ENCODE measurements at places on chromosomes 1 and 21.

DNA sequence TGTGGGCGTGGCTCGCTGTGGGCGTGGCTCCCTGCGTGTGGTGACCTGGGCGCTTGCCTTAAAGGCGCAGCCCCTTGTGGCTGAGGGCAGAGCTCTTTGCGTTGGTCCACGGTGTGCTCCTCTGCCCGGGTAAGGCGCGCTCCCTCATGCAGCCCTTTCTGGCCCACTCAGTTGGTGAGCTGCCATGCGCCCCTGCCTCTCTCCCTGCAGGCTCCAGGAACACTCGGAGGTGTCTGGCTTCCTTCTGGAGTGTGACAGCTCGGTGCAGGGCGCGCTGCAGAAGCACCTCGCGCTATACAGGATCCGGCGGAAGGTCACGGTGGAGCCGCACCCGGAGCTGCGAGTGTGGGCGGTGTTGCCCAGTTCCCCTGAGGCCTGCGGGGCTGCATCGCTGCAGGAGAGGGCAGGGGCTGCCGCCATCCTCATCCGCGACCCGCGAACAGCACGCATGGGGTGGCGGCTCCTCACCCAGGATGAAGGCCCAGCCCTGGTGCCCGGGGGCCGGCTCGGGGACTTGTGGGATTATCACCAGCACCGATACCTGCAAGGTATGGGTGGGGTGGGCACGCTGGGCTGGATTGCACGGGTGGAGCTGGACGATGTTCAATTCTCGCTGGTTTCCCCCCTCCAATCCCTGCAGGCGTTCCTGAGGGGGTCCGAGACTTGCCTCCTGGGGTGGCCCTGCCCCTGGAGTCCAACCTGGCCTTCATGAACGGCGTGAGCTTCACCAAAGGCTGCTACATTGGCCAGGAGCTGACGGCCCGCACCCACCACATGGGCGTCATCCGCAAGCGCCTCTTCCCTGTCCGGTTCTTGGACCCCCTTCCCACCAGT, 9.1 kb downstream of the IBA57 start:
- no peak for DNase-seq

DNA sequence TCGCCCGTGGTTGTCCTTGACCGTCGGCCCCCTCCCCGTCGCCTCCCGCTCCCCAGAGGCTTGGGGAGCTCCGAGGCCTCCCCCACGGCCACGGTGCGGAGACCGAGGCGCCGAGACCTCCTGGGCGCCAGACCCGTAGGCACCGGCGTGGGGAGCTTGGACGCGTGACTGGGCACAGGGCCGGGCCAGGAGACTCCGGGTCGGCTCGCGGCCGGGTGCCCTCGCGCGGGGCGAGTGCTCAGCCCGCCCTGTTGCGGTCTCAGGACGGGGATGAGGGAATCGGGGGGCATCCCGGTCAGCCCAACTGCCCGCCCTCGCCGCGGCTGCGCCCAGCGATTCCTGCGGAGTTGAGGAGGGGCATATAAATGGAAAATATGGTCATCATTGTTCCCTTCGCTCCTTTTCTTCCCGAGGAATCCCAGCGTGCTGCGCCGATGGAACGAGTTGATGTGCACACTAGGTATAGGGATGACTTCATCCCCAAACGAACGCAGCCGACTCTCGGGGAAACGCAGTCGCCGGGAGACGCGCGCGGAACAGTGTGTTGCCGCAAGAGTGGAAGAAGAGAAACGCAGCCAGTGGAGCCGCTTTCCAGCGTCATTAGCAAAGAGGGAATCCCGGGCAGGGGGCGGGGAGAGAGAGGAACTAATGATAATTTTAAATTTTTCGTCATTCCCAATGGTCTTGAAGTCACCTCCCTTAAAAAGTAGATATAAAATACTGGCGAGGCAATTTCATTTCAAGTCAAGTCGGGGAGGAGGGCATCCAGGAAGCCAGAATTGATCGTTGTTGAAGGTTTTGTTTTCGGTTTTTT, 747 bp upstream of the ENAH start:
- DNase-seq: no peak

GRCh38 chr1:9004031-9004699, 22.1 kb downstream of the SLC2A7 start:
- no peak for DNase-seq

- no peak for DNase-seq
Observed at GRCh38 chr1:65292861-65293593, 16.3 kb upstream of the DNAJC6 start.

DNA sequence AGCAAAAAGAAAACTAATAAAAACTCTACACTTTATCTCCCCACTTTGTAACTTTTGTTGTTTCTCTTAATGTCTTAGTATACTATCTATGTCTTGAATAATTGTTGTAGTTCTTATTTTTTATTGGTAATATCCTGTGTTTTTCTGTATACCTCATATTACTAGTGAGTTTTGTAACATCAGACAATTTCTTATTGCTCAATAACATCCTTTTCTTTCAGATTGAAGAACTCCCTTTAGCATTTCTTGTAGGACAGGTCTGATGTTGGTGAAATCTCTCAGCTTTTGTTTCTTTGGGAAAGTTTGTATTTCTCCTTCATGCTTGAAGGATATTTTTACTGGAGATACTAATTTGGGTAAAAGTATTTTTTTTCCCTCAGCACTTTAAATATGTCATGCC, 79.8 kb upstream of the LRRC8B start:
- no peak for DNase-seq

DNA sequence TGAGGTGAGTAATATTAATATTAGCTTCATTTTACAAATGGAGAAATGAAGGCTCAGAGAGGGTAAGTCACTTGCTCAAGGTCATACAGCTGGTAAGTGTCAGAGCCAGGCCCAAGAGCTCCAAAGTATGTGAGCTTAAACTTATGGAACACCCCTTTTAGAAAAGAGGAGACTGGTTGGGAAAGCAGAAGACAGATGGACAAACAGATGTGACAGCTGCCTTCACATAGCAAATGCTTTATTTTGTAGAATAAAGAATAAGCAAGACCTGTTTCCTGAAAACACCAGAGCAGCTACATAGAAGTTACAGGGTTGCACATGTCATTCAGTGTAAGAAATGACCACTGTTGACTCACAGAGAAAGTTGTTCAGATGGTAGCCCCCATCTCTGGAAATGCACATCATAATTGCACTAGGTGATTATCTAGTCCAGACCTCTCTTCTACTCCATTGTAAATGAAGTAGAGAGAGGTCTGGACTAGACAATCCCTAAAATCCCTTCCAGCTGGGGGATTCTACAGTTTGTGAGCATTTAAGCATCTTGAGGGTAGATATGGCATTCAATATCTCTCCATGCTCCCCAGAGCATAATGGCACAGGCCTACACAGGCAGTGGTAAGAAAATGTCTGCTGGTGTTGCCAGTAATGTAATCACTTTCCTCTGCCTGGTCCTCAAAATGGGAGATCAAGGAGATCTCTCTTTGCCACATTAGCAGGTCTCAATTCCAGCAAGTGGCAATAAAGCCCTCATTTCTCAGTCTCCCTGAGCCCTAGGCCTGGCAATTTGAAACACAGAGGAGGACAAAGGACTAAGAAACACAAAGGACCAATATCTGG, 188.2 kb upstream of the FGGY start:
- DNase-seq: no peak

DNA sequence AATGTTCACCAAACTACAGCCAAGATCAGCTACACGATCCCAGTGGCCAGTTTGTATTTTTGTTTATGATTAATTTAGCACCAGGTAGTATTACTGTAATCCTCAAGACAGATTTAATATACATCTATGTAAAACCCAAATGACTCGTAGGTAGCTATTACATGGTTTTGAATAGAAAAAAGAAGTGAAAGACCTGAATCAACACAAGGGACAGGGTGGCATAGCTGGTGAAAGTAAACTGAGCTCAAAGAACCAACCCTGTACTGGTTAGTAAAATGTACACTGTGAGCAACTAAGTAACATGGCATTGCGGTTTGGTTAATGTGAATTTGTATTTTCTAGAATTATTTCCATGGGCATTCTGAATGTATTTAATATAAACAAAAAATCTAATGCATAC, 8.8 kb downstream of the GPATCH2 start:
- DNase-seq: no peak

DNA sequence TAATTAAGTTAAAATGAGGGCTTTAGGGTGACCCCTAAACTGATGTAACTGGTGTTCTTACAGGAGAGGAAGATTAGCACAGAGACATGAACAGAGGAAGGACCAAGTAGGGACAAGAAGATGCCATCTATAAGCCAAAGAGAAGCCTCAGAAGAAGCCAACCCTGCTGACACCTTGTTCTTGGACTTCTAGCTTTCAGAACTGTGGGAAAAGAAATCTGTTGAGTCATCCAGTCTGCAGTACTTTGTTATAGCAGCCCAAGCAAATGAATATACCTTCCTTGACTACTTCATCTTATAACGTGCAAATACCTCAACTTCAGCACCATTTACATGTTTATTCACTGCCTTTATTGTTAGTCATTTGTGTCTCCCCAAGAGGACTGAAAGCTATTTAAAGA, 3.4 kb downstream of the ZBTB21 start:
- no peak for DNase-seq

- no peak for DNase-seq
Observed at GRCh38 chr1:20405893-20406604, 80.0 kb downstream of the CAMK2N1 start.

DNA sequence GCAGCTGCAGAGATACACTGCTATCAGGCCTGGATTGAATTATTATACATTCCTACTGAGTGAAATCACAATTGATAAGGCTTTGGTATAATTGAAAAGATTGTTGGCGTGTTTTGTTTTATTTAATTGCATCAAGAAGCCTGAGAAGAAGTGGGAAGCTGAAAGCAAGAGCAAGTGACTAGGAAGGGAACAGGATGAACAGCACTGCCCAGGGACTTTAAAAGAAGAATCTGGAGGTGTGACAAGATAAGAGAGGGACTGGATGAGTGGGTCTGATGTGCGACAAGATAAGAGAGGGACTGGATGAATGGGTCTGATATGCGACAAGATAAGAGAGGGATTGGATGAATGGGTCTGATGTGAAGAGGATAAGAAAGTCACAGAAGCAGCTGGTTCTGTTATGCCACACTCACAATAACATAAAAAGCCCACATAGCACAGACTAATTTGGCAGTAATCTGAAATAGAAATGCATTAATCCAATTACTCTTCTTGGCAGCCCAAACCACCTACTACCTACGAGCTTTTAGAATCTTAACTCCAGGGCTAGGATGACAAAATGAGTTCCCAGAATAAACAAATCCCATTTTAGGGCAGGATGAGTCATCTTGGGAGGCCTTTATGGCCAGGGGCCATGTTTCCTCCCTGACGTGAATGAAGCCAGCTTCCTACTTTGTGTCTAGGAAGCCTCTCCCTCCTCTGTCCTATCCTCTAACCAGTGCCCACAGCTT, 129.7 kb downstream of the DUSP10 start:
- no peak for DNase-seq

GRCh38 chr1:204074274-204075138, 1.6 kb downstream of the SOX13 start:
- DNase-seq: no peak

DNA sequence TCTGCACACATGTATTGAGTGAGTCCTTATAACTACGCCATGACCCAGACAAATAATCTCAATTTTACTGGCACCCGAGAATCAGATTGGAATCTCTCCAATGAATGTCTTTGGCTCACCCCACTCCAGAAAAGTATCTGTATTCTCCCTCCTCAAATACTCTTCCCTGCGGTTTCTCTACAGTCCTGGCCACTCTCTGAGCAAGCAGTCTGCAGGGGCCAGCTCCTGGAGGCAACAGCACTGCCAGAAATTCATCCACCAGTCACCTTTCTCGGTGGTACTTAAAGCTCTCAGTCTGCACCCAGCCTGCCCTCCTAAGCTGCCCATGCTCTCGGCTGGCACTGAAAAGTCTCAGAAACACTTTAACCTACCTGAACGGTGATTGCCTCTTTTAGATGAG, 16.1 kb upstream of the LYST start:
- DNase-seq: no peak

- no peak for DNase-seq
Observed at GRCh38 chr1:11414926-11415538, 63.9 kb upstream of the DISP3 start.

DNA sequence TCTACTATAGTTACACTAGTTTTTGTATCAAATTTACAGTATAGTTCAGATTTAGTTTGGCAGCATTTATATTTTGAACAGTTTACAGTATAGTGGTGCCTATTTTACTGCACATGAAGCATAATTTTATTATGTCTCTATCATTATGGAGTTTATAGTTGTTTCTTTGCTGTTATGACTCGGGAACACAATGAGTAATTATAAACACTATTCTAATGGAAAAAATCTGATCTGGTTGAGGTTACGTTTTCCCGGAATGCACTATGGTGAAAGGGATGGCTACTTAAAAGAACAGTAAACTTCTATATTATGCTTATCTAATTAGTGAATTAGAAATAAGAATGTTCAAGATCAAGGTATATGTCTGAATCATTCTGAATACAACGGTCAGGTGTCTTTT, 10.6 kb downstream of the LCA5L start:
- DNase-seq: no peak

- no peak for DNase-seq
Observed at GRCh38 chr1:79716447-79716846, 709.9 kb upstream of the ADGRL4 start.

DNA sequence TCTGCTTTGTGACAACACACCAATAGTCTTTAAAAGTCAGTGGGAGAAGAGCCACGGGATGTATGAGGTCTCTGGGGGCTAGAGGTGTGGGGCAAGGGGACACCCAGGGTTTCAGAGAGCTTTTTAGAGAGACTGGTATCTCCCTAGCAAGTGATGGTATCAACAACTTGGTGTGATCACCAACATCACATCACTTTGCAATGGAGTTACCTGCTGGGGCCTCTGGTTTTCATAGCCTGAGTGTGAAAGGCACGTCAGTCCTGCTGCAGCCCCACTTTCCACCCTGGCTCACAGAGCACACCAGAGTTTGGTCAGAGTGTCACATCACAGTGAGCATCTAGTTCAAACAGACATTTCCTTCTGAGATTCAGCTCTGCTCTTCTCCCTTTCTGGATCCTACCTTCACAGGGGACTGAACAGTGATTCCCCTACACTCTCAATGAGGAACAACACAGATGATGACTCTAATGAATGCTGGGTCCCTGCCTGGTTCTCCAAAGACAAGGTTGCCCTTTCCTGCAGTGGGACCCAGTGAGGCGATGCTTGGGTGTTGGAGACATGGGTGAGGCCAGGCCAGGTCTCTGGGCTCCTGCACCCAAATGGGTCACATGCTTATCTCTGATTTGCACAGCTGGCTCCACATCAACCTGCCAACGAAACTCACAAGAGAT, 2.0 kb upstream of the MAN1C1 start:
- no peak for DNase-seq

DNA sequence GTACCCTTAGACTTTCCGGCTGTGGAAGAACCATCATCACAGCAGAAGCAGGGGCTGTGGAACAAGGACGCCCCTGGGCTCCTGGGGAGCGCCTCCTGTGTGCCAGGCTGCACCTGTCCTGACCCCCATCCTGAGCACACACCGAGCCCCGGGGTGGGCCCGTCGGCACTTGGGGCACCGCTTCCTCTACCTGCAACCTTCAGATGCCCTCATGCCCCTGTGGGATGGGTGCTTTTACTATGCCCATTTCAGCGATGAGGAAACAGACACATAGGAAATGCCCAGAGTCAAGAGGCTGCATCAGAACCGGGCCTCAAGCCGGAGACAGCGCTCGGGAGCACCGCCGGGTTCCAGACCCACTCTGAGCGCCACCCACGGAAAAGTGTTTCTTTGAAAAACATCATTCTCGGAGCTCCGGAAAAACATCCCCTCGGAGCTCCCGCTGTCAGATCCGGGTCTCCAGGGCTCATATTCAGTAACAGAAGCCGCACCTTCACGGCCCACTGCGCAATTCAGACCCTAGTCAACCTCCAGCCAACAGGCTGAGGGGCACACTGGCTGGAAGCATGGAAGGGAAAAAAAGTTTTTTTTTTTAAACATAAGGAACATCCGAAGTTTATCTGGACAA, 8.0 kb downstream of the TPRG1L start:
- DNase-seq: no peak

All from activated T-helper 1 cell treated with Interleukin-2 at 50 U/mL for 16 hours (primary cell).